ENCODE measurements at places on chromosomes 4 and X. TPM values are rescaled to one million over a fixed set of nuclear protein-coding genes. Genes with fewer than 3 reads are reported as not detected.
A peak's percentile ranks its signal among the peaks of the same experiment; 100 is the strongest.

DNA sequence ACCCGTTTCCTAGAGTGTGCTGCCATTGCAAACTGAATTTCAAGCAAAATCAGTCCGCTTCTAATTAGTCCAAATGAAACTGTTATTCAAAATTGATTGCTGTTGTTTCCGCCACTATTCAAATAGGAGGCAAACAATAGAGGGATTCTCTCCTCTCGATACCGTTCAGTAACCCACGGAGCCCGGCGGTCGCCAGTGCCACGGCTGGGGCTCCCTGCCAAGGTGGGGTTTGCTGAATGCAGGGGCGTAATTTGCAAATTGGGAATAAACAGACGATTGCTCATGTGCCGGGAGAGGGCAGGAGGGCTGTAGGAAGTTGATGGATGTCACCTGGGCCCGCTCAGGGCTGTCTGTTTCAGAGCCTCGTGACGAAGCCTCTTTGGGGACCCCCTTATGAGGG, 8.8 kb downstream of the ADRA2C start:
- H3K36me3 ChIP-seq: no peaks in the 10 kb centered on the region
- H3K4me1 ChIP-seq: no peaks in the 10 kb centered on the region
- no peak overlapping the region for H3K27ac ChIP-seq
- no peak overlapping the region for H3K4me3 ChIP-seq

DNA sequence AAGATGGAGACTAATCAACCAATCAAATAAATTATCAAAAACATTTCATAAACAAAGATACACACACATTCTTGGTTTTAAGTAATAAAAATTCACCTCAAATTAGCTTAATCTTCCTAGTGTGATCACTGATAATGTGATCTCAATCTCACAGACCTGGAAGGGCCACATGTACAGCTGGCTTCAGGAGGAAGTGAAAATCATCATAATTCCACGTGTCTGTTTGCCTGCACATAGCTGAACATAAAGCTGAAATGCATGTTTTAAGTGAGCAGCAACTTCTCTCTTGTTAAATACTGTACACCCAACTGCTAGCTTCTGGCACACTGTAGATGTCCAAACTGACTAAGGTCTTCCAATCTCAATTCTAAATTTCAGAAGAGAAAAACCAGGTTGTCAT, 53.8 kb downstream of the ARHGAP6 start:
- H3K4me3 ChIP-seq: no peak overlapping the region
- no peak for DNase-seq
- H3K36me3 ChIP-seq: no peaks in the 10 kb centered on the region
- no peak overlapping the region for H3K27ac ChIP-seq

DNA sequence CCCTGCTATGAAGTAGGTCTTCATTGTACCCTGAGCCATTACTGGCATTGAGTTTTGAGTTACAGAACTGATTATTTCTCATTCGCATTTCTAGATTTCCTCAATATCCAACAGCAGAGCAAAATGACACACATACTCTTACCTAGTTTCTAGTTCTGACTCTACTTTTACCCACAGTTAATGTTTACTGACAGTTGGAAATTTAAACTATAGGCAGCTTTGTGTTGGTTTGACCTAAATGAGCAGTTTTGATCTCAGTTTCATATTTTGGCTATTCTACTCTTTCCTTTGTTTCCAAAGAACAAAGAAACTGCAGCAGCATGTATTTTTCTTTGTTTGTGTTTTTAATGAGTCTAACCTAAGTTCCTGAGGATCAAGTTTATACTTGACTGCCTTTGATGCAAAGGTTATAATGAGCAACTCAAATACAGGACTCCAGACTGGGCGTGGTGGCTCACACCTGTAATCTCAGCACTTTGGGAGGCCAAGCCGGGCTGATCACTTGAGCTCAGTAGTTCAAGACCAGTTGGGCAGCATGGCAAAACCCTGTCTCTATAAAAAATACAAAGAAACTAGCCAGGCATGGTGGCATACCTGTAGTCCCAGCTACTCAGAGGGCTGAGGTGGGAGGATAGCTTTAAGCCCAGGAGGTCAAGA, 30.4 kb downstream of the TXK start:
- peak overlapping the region; percentile 63 for H3K27ac ChIP-seq
- peak; percentile 51 for DNase-seq
- peaks cover 37% of the 10 kb centered on the region for H3K36me3 ChIP-seq
- H3K27me3 ChIP-seq: no peaks in the 10 kb centered on the region

GRCh38 chr4:12042818-12043217, 614.1 kb upstream of the HS3ST1 start:
- H3K36me3 ChIP-seq: no peaks in the 10 kb centered on the region
- no peak overlapping the region for H3K27ac ChIP-seq
- no peaks in the 10 kb centered on the region for H3K27me3 ChIP-seq
- H3K4me1 ChIP-seq: no peaks in the 10 kb centered on the region

DNA sequence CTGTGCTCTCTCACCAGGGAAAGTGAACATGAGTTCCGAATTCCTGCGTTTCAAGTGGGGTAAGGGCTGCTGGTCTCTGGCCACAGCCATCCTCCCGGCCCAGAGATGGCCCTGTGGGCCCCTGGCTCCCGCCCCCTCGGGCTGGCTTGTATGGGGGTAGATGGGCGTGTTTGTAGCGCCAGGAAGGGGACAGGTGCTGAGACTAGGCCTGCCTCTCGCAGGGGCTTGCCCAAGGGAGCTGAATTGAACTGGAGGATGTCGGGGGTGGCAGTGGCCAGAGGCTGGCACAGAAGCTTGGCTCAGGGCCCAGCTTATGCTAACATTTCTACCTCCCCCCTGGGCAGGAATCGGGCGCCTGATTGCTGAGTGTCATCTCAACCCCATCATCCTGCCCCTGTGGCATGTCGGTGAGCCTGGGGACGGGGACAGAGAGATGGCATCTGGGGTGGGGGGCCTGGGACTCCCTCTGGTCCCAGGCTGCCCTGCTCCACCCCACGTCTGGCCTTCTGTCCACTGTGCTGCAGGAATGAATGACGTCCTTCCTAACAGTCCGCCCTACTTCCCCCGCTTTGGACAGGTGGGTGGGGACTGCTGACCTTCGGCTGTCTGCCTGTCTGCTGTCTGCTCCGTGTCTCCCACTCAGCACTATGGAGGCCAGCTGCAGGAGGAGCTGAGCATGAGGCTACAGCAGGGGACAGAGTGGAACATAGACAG, 8.5 kb downstream of the TAFAZZIN start:
- H3K27ac ChIP-seq: no peak overlapping the region
- peaks cover 4% of the 10 kb centered on the region for H3K4me1 ChIP-seq
- H3K36me3 ChIP-seq: peaks cover 13% of the 10 kb centered on the region
- no peak overlapping the region for H3K4me3 ChIP-seq

DNA sequence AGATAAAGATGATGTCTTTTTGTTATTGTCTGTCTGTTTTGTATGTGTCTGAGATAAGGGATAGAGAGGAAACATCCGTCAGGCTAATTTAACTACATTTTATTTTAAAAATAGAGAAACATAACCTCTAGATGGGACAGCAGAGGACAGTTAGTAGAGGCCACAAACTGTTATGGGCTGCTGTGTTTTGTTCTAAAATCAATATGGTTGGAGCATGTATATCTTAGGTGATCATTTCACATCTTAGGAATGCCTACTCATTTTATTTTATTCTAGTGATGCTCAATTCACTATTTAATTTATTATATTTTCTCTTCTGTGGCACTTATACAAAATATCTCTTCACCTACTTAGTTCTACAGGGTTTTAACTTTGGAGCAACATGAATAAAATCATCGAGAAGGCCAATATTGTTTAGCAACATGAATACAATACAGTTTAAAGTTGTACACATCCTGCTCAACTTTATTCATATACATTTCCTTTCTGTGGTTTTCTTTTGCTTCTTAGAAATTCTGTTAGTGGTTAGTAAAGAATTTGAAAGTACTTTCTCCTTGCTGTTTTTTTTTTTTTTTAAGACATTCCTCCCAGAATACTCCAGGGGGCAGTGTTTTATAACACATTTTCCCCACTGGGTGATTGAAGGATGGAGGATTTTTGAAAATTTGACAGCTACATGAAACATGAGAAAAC, 392.9 kb downstream of the UNC5C start:
- peaks cover 2% of the 10 kb centered on the region for H3K36me3 ChIP-seq
- H3K27ac ChIP-seq: peak overlapping the region; percentile 76
- peak; percentile 78 for DNase-seq

DNA sequence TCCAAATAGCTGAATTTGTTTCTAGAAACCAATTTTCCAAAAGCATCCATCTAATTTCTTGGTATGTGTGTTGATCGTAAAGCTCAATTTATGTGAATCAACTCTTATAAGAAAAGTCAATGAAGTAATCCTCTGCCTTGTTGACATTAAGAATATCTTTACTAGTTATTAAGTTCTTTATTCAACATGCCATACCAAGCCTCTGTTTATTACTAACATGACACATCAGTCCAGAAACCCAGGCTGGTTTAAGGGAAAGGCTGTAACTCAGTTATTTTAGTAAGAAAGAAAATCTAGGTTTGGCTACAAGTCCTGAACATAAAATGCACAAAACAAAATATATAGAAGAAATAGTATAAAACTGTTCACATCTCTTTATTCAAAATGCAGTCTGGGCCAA, 48.0 kb downstream of the KLHL34 start:
- no peaks in the 10 kb centered on the region for H3K4me1 ChIP-seq
- H3K27me3 ChIP-seq: no peaks in the 10 kb centered on the region
- no peak for DNase-seq
- no peak overlapping the region for H3K4me3 ChIP-seq
- H3K36me3 ChIP-seq: peaks cover 3% of the 10 kb centered on the region

GRCh38 chr4:6338951-6339817, 69.5 kb downstream of the WFS1 start:
- H3K4me1 ChIP-seq: peaks cover 11% of the 10 kb centered on the region
- no peaks in the 10 kb centered on the region for H3K36me3 ChIP-seq
- no peak for DNase-seq
- H3K27me3 ChIP-seq: peaks cover 39% of the 10 kb centered on the region
- H3K27ac ChIP-seq: no peak overlapping the region

- no peak for DNase-seq
- H3K27me3 ChIP-seq: peaks cover 2% of the 10 kb centered on the region
Measured at GRCh38 chr4:24650849-24651640, 66.7 kb upstream of the DHX15 start.

GRCh38 chr4:142281999-142282398, 564.1 kb downstream of the INPP4B start:
- H3K27ac ChIP-seq: no peak overlapping the region

DNA sequence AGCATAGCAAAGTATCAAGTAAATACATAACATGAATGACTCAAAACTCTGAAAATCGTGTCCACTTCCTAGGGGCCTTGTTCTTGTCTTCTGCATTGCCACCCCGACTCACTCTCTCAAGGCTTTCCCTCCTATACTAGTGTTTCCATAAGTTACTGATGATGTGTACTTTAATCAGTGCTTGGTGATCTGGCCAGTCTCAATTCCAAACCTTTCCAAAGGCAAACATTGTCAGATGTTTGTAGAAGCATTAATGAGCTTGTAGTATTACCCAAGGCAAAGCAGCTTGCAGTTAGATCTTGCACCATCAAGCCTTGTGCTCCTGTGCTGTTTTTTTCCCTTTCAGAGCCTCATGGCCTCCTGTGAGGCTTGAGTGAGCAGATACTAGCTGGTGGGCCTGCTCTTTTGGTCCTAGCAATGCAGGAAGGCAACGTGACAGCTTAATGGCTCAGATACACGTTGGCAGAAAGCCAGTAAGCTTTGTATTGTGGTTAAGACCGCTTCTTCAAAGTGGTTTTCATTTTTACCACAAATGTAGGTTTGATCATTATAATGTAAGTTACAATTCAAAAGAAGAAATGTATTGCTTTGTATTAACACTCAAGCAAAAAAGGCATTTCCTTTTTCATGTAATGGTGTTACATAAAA, 51.8 kb downstream of the RBPJ start:
- peaks cover 62% of the 10 kb centered on the region for H3K4me1 ChIP-seq
- peak overlapping the region; percentile 17 for H3K4me3 ChIP-seq
- H3K27ac ChIP-seq: peak overlapping the region; percentile 63
- no peaks in the 10 kb centered on the region for H3K27me3 ChIP-seq

- H3K27ac ChIP-seq: no peak overlapping the region
- no peaks in the 10 kb centered on the region for H3K4me1 ChIP-seq
- DNase-seq: no peak
Measured at GRCh38 chrX:129701624-129702069, 37.1 kb upstream of the XPNPEP2 start.

- no peaks in the 10 kb centered on the region for H3K4me1 ChIP-seq
- no peaks in the 10 kb centered on the region for H3K36me3 ChIP-seq
- no peak overlapping the region for H3K4me3 ChIP-seq
- H3K27ac ChIP-seq: no peak overlapping the region
- H3K27me3 ChIP-seq: no peaks in the 10 kb centered on the region
Measured at GRCh38 chr4:148704291-148704690, 262.1 kb upstream of the NR3C2 start.

DNA sequence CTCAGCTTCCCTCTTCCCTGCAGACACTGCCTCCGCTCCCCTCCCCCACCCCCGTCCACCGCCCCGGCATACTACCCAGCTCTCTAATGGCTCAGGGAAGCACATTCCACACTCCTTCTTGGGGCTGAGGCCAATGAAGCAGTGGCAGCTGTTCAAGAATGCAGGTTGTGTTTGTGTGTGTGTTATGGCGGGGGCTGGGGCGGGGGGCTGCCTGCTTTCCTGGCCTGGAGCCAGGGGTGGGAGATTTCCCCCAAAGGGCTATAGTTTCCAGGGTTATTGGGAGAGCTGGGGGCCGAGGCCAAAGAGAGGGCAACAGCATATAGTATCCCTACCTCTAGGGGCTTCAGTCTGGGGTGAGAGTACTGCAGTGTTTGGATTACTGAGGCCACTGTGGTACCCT, 149.4 kb downstream of the EFNB1 start:
- H3K36me3 ChIP-seq: no peaks in the 10 kb centered on the region
- peaks cover 1% of the 10 kb centered on the region for H3K27me3 ChIP-seq
- DNase-seq: no peak

- no peak overlapping the region for H3K4me3 ChIP-seq
- H3K27me3 ChIP-seq: no peaks in the 10 kb centered on the region
- no peaks in the 10 kb centered on the region for H3K4me1 ChIP-seq
- no peak for DNase-seq
- no peak overlapping the region for H3K27ac ChIP-seq
Measured at GRCh38 chrX:113274791-113275190, 434.2 kb upstream of the AMOT start.

The CT83 gene
- not detected for total RNA-seq

The GYPA gene
- total RNA-seq: not detected

The GPR82 gene
- not detected for total RNA-seq

The HMX1 gene
- not detected for total RNA-seq

The TCEAL6 gene
- not detected for total RNA-seq

The ACE2 gene
- not detected for total RNA-seq

The SMR3B gene
- not detected for total RNA-seq
